ENCODE measurements at places on chromosomes 12 and 14.

- DNase-seq, result no peak
Measured at GRCh38 chr12:130577351-130577750, 138.7 kb downstream of the RIMBP2 start.

- no peak for DNase-seq
Measured at GRCh38 chr14:61434311-61434710, 112.9 kb downstream of the PRKCH start.

GRCh38 chr12:41419131-41419893, 231.2 kb downstream of the PDZRN4 start:
- DNase-seq, result no peak

DNA sequence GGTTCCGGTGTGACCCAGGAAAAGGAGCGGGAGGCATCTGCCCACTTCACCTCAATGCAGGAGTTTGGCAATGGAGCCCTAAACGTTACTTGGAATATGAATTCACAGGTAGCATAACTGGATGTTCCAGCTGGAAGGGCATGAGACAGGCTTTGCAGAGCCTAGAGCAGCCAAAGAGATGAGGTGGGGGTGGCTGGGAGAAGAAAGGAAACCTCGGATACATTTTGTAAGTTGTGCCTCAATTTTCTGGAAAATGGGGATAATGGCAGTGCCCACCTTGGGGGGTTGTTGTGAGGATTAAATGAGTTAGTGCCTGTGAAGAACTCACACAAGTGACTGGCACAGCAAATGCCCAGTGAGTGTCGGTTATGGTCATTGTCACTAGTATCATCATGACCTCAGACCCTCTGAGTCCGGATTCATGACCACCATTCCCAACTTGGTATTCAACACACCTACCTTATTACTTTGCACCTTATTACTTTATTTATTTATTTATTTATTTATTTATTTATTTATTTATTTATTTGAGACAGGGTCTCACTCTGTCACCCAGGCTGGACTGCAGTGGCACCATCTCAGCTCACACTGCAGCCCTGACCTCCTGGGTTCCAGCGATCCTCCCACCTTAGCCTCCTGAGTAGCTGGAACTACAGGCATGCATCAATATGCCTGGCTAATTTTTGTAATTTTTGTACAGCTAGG, 56.0 kb downstream of the CLMN start:
- no peak for DNase-seq

DNA sequence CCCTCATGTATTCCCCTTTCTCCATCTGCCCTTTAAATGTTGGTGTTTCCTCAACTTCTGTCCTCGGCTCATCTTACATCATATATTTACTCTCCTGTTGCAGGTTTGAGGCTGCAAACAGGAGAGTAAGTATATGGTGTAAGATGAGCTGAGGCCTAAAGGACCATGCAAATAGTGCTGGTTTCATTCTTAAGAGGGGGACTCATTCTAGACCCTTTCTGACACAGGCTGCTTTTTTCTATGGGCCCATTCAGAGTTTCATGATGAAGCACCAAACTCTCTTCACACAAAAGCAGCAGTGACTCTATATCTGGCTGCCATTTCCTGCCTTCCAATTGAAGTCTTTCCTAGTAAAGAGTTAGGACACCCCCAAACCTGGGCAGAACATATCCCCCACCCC, 218.5 kb downstream of the PHLDA1 start:
- DNase-seq, result no peak

GRCh38 chr12:12282202-12282601, 15.4 kb upstream of the LRP6 start:
- no peak for DNase-seq

- no peak for DNase-seq
Measured at GRCh38 chr12:116937640-116938039, 26.9 kb downstream of the FBXW8 start.

GRCh38 chr14:67674480-67675218, at the start of gene VTI1B:
TSS of gene VTI1B (minus strand) at chr14:67674632. CDS start at chr14:67674489, 143 bp downstream.
- DNase-seq, result peak; percentile 6

DNA sequence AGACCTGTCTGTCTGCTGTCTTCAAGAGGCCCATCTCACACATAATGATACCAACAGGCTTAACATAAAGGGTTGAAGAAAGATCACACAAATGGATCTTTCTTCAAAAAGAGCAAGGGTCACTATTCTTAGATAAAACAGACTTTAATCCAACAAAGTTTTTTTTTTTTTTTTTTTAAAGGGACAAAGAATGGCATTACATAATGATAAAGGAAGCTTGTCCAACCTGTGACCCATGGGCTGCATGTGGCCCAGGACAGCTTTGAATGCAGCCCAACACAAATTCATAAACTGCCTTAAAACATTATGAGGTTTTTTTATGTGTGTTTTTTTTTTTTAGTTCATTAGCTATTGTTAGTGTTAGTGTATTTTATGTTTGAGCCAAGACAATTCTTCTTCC, 6.8 kb upstream of the FAM186B start:
- no peak for DNase-seq

DNA sequence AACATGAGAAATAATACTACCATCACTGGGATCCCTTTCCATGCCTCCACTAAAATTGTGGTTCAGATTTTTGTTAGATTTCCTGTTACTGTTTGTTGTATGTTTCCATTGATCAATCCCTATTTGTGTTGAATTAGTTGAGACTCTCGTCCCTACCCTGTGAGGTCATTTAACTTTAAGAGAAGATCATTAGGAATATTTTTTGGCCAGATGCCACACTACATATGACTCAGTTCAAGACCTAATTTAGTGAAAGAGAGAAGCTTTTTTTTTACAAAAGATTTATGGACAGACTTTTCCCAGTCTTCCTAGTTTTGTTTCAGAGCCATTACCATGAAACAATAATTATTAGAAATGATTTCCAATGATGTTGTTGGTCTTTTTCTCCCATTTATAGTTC, 35.5 kb downstream of the CPSF6 start:
- no peak for DNase-seq

GRCh38 chr14:42665083-42665482, 1058.4 kb downstream of the LRFN5 start:
- DNase-seq, result no peak

DNA sequence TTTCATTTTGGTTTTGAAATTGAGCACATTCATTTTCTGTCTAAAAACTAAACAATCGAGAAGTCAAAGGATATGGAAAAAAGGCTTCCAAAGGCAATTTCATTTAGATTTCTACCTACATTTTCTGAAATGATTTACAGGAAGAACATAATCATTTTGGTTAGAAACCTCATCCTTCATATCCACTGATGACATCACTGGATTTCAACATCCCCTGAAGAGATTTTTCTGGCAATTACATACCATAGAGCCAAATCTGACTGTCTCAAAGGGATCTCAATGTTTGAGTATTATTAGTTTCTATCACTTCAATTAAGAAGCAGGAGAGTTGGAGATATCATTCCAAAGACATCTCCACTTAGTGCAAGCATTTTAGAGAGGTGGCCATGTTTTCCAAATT, 137.8 kb downstream of the TTC7B start:
- no peak for DNase-seq

DNA sequence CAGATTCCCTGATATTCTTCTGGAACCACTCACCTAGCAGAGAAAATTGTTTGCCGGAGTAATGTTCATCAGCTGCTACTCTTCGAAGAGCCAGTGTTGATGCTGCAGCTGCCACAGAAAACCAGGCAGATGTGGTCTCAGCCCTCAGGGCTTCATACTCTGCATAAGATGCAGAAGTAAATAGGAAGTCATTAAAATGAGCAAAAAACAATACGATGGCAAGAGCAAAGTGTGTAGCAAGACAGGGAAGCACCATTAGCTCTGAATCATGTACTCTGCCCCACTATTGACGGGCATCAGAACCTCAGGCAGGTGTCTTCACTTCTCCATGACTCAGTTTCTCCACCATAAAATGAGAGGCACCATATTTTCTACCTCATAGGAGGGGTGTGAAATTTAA, 991.6 kb upstream of the TMEM132C start:
- DNase-seq, result no peak

DNA sequence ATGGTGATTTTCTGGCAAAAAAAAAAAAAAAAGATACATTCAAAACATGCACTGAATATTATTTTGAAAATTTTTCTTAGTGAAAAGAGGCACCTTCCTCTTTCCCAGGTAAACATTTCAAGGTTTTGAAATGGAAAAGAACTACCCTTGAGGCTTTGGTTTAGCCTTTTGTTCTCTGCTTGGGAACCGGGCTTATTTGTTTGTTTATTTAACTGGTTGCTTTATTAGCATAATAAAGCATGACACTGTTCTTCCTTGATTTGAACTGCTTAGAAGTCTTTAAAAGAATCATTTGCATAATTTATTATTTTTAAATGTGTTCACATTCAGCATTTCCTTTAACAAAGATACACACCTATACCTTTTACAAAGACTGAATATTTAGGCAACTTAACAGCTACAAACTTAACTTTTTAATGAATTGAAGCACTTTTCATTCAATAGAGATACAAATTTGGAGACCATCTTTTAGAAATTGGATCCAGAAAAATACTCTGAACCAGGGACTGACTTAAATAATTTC, 174.5 kb downstream of the FBXL14 start:
- DNase-seq, result no peak

DNA sequence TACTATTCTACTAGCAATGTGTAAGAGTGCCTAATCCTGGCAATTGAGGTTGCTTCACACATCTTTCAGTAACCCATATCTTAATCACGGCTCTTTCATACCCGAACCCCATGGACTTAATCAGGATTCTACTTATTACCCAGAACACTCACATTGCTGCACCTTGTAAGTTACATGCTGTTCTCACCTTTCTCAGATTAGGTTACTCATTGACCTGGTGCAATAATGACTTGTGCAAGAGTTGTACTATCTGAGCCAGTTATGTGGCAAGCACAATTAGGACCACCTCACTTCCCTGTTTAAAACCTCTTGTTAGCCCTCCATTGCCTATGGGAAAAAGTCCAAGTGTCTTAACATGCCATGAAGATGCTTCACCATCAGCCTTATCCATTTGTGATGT, 306.7 kb upstream of the E2F7 start:
- DNase-seq, result no peak

DNA sequence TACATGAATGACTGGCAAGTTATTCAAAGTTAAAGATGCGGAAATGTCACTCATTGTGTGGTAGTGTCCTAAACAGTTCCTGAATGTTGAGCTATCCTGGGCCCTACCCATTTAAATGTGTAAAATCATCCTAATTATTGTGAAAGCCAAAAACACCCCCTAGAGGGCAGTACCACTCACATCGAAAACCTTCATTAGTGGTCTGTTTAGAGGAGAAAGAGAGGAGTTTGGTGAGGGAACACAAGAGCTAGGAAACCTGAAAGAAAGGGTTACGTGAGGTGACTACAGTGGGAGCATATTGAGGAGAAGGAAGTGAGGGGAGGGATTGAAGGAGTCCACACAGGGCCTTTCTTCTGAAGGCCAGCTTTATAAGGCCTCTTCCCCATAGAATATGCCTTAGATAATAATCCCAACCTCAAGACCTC, 2.5 kb upstream of the TEP1 start:
- DNase-seq, result no peak

Data from GOT3 (cell line).